Activated naive CD4-positive, alpha-beta T cell treated with anti-CD3 and anti-CD28 coated beads for 36 hours (primary cell): ENCODE measurements at places on chromosomes 2 and 18. TPM values are rescaled to one million over a fixed set of nuclear protein-coding genes. Genes with fewer than 3 reads are reported as not detected.
A peak's percentile ranks its signal among the peaks of the same experiment; 100 is the strongest.

DNA sequence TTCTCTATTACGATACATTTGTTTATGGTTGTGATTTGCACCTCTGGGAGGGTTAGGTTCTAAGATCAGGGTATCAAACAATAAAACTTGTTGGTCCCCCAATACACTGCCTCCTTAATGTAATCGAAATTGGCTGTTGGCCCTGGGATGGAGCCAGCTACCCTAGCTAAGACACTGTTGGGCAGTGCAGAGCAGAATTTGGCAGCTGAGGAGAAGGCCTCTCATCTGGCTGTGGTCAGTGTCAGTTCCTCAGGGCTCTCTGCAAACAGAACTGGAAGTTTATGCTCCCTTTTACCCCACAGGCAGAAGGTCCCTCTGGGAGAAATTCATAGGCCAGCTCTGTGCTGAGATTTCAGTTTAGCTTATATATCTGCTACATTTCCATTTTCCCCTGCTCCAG is 8.6 kb upstream of the HAAO start:
- H3K4me3 ChIP-seq: no peak overlapping the region
- no peak for DNase-seq
- H3K27me3 ChIP-seq: no peaks in the 10 kb centered on the region
- H3K4me1 ChIP-seq: peaks cover 8% of the 10 kb centered on the region
- H3K36me3 ChIP-seq: no peaks in the 10 kb centered on the region
- H3K27ac ChIP-seq: no peak overlapping the region

DNA sequence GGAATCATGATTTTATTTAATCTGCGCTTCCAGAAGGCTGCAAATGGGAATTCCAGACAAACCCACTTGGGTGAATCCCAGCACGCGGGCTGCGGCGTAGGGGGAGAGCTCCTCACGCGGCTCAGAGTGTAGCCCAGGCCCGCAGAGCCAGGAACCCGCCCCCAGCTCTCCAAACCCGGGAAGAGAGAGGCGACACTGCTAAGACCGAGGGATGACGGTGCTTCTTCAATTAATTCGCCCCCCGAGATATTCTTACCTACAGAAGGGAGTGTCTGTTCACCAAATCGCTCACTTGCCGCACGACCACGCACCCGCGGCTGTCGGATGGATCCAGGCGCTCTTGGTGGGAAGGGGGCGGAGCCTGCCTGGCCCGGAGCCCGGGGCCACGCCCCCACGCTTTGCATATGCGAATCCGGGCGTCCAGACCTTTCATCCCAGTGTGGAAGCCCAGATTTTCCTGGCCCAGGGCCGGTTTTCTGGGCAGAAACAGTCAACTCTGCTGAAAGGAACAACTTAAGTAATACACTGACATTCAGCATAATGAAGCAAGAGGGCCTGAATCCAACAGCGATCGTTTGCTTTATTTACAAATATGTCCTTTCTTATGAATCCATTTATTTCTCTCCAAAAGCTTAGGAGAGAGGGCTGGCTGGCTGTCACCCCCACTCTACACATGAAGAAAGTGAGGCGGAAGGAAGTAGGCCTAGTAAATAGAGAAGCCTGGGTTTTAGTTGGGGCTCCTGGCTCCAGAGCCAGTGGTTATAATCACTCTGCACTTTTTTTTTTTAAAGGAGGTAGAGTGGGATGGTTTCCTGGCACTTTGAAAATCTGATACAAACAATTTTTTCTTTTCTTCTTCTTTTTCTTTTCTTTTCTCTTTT is at the start of gene SLC19A3:
Gene SLC19A3, minus strand, starts transcription at position 342 of the 881 bp plus-strand sequence. CDS start 15,710 bp downstream, outside the sequence.
- peak; percentile 16 for DNase-seq
- no peaks in the 10 kb centered on the region for H3K4me1 ChIP-seq
- H3K27me3 ChIP-seq: peaks cover 24% of the 10 kb centered on the region
- H3K27ac ChIP-seq: no peak within 1 kb of the TSS
- no peaks in the 10 kb centered on the region for H3K36me3 ChIP-seq

Gene SLC9A4
- total RNA-seq: 0.07 TPM

Gene FEV
- total RNA-seq: not detected

DNA sequence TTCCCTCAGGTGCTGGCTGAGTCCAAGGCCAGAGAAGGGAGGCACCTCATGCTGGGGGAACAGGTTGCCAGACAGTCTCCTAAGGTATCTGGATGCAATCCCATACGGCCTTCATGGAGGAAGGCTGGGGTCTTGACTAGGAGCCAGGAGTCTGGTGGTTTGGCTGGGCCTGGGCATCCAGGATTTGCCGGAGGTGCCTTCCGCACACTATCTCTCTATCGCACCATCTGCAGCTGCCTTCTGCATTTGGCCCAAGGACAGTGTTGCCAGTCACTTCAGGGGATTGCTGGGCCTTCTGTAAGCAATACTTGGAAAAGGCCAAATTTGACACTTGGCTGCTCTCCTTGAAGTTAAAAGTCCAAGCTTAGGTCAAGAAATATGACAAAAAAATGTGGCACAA is 327.2 kb downstream of the EN1 start:
- no peaks in the 10 kb centered on the region for H3K4me1 ChIP-seq
- no peak for DNase-seq
- no peak overlapping the region for H3K27ac ChIP-seq
- no peaks in the 10 kb centered on the region for H3K36me3 ChIP-seq
- H3K4me3 ChIP-seq: no peak overlapping the region

- H3K27me3 ChIP-seq: no peaks in the 10 kb centered on the region
- H3K36me3 ChIP-seq: no peaks in the 10 kb centered on the region
- H3K4me3 ChIP-seq: no peak overlapping the region
- DNase-seq: no peak
- no peaks in the 10 kb centered on the region for H3K4me1 ChIP-seq
- no peak overlapping the region for H3K27ac ChIP-seq
Observed at GRCh38 chr2:138700716-138701115, 79.5 kb downstream of the NXPH2 start.

- peaks cover 23% of the 10 kb centered on the region for H3K27me3 ChIP-seq
- H3K36me3 ChIP-seq: no peaks in the 10 kb centered on the region
- no peak for DNase-seq
- H3K4me3 ChIP-seq: no peak overlapping the region
- no peaks in the 10 kb centered on the region for H3K4me1 ChIP-seq
- no peak overlapping the region for H3K27ac ChIP-seq
Observed at GRCh38 chr2:26647981-26648380, 6.8 kb upstream of the CIB4 start.

DNA sequence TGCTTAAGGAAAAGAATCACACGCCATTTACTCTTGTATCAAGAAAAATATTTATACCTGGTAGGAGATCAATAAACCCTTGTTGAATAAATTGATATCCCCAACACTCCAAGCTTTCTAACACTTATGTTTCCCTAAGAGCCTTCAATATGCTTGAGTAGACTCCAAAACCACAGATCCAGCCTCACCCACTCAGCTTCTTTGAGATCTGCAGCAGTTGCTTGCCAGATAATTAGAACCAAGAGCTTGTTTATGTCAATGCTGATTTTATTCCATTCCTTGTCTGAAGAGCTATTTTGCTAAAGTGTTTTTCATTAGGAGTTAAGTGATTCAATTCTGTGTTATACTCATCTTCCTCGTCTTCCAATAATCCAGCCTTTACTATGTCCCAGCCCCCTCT is 26.3 kb upstream of the CRIM1 start:
- H3K4me1 ChIP-seq: peaks cover 2% of the 10 kb centered on the region
- no peaks in the 10 kb centered on the region for H3K27me3 ChIP-seq
- no peak for DNase-seq
- H3K4me3 ChIP-seq: no peak overlapping the region
- no peaks in the 10 kb centered on the region for H3K36me3 ChIP-seq

Gene IL36B
- total RNA-seq: not detected

DNA sequence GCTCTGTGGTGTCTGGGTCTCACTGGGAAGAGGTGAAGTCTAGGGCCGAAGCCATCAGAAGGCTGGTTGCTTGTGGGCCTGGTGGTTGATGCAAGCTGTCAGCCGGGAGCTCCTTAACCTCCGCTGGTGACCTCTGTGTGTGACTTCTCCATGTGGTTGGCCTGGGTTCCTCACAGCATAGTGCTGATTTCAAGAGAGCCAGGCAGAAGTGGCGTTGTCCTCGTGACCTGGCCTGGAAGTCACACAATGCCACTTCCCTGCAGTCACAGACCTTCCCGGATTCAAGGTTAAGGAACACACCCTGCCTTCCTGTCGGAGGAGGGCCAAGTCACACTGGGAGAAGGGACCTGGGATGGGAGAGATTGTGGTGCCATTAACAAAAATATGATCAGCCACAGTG is 303.7 kb upstream of the HS6ST1 start:
- H3K27ac ChIP-seq: no peak overlapping the region
- no peak for DNase-seq
- H3K27me3 ChIP-seq: peaks cover 2% of the 10 kb centered on the region
- H3K4me3 ChIP-seq: no peak overlapping the region
- H3K36me3 ChIP-seq: no peaks in the 10 kb centered on the region

DNA sequence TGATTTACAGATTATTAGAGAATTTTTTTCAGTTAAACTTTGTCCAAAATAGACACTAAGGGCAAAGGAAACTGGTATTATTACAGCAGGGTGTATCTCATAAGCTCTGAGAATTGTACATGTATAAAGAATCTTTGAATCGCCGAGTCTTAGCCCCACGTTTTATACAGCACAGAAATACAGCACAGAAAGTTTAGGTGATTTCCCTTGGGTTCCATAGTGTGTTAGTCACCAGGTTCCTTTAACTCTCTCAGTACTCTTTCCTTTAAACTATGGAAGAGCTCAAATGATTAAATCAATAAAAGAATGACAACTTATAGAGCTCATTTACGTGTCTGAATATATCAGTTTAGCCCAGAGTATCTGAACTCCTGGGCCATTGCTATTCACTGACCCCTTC is 256.8 kb downstream of the NEDD4L start:
- H3K4me1 ChIP-seq: peaks cover 48% of the 10 kb centered on the region
- H3K27ac ChIP-seq: no peak overlapping the region
- H3K36me3 ChIP-seq: peaks cover 5% of the 10 kb centered on the region
- peaks cover 1% of the 10 kb centered on the region for H3K27me3 ChIP-seq
- no peak for DNase-seq

DNA sequence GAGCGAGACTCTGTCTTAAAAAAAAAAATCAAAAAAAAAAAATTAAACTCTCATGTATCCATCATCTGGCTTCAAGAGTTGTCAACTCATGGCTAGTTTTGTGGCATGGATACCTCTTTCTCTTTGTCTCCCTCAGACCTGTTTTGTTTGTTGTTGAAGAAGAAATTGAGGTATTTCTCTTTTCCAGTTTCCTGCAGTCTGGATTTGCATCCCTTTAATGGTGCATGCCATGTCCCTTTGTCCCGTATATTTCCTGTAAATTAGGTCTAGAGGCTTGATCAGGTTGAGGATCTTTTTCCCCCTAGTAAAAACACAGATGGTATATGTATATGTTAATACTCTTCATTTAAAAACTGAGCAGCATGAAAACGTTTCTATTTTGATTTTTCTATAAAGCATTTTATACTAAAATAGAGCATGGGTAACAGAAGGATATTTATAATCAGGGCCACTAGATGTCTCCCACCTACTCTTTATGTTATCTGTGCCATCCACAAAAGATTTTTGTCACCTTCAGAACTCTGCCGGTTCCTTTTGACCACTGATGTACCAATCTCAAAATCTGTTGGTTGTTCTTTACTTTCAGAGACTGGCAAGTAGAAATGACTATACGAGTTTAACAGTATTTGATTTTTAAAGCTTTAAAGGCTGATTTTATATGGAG is 80.1 kb downstream of the GALNT1 start:
- H3K27me3 ChIP-seq: no peaks in the 10 kb centered on the region
- no peak overlapping the region for H3K27ac ChIP-seq
- no peaks in the 10 kb centered on the region for H3K4me1 ChIP-seq
- peaks cover 30% of the 10 kb centered on the region for H3K36me3 ChIP-seq
- no peak for DNase-seq

Gene ADCYAP1
- total RNA-seq: not detected

Gene RHBDD1
- 43.3 TPM for total RNA-seq

- H3K27ac ChIP-seq: no peak within 1 kb of the TSS
- peaks cover 24% of the 10 kb centered on the region for H3K27me3 ChIP-seq
- peaks cover 4% of the 10 kb centered on the region for H3K4me1 ChIP-seq
- peak; percentile 78 for DNase-seq
Observed at GRCh38 chr2:238239863-238240756, at the start of gene HES6. HES6 (minus strand) TSS chr2:238240038; CDS start chr2:238239905, 133 bp downstream.

DNA sequence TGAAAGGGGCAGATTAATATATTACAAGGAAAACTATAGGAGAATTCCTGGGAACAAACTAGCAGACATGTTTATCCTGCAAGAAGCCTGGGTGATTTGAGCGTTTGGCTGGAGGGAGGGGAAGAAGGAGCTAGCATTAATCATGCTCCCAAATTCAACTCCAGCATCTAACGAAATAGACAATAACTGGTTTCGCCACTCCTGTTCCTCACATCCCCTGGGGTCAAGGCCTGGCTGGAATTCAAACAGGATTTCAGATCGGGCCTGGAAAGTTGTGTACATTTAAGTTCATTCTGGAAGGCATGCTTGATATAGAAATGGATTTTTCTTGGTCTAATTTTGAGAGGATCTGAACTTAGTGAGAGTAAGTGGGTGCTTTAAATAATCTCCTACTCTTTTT is 126.1 kb upstream of the CTAGE1 start:
- no peak overlapping the region for H3K4me3 ChIP-seq
- no peak for DNase-seq
- H3K27ac ChIP-seq: no peak overlapping the region
- H3K36me3 ChIP-seq: no peaks in the 10 kb centered on the region
- H3K4me1 ChIP-seq: no peaks in the 10 kb centered on the region

GRCh38 chr18:38611036-38611964 is 1045.7 kb upstream of the CELF4 start:
- peak overlapping the region; percentile 88 for H3K27ac ChIP-seq
- H3K4me1 ChIP-seq: peaks cover 42% of the 10 kb centered on the region
- DNase-seq: peak; percentile 63
- no peaks in the 10 kb centered on the region for H3K27me3 ChIP-seq
- H3K36me3 ChIP-seq: no peaks in the 10 kb centered on the region
- H3K4me3 ChIP-seq: no peak overlapping the region

DNA sequence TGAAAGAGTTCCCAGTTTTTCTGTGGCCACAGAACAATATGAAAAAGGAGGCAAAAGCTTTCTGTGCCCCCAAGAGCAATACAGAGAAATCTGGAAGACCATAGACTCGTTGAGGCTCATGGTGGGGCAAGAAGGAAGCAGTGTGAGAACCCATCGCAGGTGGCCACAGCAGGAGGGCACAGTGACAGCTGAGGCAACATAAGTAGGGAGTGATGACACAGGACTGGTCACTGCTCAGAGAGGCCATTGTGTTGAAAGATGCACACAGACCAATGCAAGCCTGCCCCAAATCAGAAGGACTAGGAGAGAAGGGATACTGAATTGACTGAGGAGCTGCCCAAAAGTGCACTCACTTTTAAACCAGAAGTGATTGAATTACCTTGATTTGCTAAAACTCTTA is 483.6 kb downstream of the EPHA4 start:
- H3K4me3 ChIP-seq: no peak overlapping the region
- no peak for DNase-seq
- H3K4me1 ChIP-seq: no peaks in the 10 kb centered on the region
- H3K36me3 ChIP-seq: no peaks in the 10 kb centered on the region

Gene PEX13
- total RNA-seq: 17.1 TPM

- H3K4me3 ChIP-seq: no peak overlapping the region
- H3K4me1 ChIP-seq: no peaks in the 10 kb centered on the region
Observed at GRCh38 chr2:84057917-84058560, 401.0 kb downstream of the SUCLG1 start.

GRCh38 chr18:51188024-51188701 is 9.3 kb downstream of the MEX3C start:
- peak overlapping the region; percentile 46 for H3K27ac ChIP-seq
- H3K4me3 ChIP-seq: peak overlapping the region; percentile 39
- DNase-seq: no peak
- peaks cover 35% of the 10 kb centered on the region for H3K36me3 ChIP-seq
- peaks cover 76% of the 10 kb centered on the region for H3K4me1 ChIP-seq
- no peaks in the 10 kb centered on the region for H3K27me3 ChIP-seq
